ENCODE measurements at places on chromosomes 3 and 15.

- no peak for DNase-seq
Observed at GRCh38 chr15:89038146-89038545, 50.1 kb upstream of the ABHD2 start.

GRCh38 chr15:57160823-57161560 is 215.3 kb upstream of the CGNL1 start:
- DNase-seq, result no peak

GRCh38 chr3:172159962-172160538 is 120.7 kb downstream of the FNDC3B start:
- DNase-seq, result peak; percentile 44

DNA sequence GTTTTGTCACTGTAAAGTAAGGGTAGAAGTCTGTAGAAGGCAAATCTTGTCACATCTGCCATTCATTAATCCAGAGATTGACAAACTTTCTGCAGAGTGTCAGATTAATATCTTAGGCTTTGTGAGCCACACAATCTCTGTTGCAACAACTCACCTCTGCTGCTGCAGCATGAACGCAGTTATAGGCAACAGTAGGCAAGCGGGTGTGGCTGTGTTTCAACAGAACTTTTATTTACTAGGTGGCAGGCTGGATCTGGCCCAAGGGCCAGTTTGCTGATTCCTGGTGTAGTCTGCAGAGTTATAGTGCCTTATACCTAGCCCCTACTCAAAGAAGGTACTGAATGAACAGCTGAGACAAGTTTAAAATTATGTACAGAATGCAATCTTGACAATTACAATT is 396.7 kb downstream of the FOXP1 start:
- DNase-seq, result no peak

DNA sequence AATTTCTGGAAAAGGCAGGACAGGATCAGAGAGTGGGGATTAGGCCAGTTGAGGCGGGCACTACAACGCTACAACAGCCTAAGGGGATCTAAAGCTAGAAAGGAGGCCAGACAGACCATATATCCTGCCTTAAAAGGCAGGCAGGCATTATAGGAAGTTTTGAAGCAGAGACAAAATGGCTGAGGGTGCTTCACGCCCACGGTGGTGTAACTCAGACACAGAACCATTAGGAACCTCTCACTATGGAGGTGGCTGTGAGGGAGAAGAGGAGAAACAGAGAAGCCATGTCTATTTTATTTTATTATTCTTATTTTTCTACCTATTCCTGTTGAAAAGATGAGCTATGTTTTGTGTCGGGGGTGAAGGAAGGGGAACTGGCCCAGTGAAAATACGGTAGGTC is 2.1 kb upstream of the USP4 start:
- no peak for DNase-seq

- DNase-seq, result no peak
Observed at GRCh38 chr3:176633511-176633910, 563.8 kb downstream of the TBL1XR1 start.

DNA sequence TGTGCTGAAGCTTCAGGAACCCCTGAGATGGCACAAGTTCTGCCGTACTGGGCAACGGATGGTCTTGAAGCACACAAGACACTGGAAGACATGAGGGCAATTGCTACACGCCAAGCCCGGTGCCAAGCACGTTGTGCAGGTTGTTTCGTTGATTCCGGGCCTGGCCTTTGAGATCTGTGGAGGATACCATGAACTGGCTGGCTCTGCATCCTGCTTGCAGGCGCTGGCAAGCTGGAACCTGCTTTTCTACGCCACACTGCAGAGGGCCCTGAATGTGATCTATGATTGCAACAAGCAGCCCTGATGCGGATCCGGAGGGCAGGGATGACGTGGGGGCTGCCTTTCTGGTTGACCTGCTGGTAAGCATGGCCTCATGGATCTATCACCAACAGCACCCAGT is 262.5 kb upstream of the ATP10A start:
- no peak for DNase-seq

DNA sequence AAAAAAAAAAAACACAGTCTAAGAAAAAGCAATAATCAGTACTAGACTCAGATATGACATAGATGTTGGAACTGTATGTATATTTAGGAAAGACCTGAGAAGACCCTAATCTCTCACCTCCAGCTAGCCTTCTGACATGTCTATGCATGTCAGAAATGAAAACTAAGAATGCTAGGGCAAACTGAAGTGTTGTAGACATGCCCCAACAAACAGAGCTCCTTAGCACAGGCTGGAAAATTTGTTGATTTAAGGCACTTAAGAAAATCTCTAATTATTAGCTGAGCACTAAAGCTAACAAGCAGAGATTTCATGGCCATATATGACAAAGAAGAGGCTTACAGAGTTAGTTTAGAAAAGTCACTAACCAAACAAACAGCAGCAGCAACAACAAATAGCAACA is 45.5 kb upstream of the PRSS50 start:
- DNase-seq, result no peak

GRCh38 chr3:152858170-152858800 is 23.4 kb downstream of the P2RY1 start:
- no peak for DNase-seq

DNA sequence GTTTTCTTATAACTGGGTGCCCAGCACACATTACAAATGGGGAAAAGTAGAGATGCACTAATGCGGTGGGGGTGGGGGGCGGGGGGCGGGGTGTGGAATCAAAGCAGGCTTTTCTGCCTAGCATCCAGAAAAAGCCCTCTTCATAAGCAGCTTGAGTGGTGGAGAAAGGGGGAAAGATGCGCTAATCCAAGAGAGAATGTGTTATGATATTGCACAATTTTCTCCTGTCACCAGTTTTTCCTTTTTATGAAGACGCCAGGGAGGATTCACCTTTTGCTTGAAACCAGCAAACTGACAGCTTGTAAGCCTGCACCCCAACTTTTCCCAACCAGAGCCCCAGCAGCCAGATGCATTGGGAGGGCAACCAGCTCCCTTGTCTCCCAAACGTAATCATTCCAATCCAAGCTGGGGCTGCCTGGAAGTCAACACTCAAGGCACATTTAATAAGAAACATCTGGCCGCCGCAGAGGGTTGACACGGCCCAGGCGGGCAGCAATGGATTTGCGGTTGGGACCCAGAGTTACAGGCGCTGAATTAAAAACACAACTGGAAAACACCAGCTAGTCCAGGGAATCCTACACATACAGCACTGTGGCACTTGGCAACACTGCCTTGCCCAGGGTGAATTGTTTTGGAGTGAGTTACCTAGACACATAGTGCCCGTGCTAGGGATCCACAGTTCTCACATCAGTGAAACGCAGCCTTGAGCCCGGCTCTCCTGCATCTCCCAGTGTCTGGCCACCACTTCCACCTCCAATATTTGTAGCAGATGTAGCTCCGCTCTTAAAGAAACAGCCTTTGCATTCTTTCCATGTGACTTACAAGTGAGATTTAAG is 218.5 kb upstream of the PRICKLE2 start:
- no peak for DNase-seq

DNA sequence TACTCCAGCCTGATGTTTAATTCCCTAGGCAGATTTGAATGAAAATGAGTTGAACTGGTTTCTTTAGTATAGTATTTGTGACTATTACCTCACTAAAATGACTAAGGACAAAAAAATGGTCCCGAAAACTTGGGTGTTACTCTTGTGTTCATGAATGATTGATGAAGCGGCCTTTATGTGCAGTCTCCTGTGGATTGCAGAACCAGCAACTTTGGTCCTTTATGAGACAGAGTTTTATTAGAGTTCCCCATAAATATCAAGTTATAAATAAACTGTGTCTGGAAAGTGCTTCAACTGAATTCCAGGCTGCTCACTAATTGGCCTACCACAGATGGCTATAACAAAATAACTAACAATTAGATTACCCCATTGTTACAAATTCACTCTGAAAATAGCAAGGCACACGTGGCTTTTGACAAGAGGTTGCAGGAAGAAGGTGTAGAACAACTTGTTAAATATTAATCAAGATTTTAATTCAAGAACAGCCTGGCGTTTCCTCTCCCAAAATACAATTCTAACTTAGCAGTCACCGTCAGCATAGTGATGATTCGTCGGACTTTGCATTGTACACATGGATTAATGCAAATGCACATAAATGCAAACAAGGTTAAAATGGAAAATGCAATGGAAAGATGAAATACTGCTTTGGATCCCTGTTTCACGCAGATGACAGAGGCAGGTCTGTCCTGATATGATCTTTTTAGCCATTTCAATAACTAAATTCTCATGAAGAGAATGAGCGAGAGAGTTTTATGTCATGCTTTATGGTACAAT is 567.3 kb upstream of the ZNF717 start:
- no peak for DNase-seq

GRCh38 chr3:15805756-15806266 is 8.0 kb upstream of the ANKRD28 start:
- no peak for DNase-seq

DNA sequence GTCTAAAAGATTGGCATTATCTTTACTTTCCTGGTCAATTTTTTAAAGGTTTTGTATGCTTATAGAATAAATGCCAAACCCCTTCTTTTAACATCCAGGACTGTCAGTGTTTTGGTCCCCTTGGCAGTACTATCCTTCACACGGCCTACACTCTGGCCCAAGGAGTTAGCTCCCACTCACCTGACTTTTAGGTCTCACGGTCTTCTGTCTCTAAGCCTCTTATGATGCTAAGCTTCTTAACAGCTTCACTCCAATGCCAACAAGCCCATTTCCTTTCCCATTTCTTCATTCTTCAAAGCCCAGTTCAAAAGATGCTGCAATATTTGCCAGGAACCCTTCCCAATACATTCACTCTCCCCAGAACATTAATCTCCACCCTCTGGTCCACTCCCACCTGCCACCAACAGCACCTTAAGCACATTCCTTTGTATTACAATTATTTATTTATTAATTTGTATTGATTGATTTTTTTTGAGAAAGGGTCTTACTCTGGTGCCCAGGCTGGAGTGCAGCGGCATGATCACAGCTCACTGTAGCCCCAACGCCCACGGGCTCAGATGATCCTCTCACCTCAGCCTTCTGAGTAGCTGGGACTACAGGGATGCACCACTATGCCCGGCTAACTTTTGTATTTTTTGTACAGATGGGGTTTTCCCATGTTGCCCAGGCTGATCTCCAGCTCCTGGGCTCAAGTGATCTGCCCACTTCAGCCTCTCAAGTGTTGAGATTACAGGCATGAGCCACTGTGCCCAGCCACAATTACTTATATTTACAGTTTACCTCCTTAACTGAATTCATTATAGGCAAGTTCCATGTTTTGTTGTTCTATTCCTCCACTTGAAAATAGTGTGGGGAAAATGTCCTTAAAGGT is 27.8 kb downstream of the IFT80 start:
- no peak for DNase-seq

DNA sequence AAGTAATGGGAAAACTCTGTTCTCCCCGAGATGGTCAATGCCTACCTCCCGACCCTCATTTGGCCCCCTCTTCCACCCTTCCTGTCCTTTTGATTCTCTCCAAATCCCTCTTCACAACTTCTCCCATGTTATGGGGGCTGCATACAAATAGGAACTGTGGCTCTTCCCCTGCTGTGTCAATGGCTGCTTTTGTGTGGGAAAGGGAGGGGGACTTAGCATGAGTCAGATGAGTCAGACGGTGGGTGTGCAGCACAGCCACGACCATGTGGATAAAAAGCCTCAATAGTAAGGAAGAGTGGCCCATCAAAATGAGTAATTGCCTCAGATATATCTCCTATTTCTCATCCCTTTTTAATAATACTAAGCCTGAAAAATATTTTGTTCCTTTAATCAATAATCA is 31.9 kb downstream of the SPATA16 start:
- DNase-seq, result peak; percentile 48

GRCh38 chr3:126746395-126747177 is 42.5 kb downstream of the CHCHD6 start:
- DNase-seq, result no peak

DNA sequence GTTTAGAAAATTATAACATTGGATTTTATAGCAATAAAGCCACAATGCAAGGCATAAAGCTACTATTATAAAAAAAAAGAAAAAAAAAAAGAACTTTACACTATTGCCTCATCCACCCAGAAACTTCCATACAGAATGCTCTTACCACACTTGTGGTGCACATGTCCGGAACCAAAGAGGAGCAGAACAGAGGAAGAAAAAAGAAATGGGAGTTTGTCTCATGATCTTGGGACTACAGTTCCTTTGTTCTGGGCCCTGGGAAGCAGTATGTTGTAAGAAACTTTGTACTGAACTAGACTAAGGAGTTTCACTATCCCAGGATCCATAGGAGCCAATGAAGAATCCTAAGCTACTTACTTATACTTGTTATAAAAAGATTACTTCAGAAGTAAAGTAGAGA is 36.1 kb downstream of the FMN1 start:
- DNase-seq, result peak; percentile 51

DNA sequence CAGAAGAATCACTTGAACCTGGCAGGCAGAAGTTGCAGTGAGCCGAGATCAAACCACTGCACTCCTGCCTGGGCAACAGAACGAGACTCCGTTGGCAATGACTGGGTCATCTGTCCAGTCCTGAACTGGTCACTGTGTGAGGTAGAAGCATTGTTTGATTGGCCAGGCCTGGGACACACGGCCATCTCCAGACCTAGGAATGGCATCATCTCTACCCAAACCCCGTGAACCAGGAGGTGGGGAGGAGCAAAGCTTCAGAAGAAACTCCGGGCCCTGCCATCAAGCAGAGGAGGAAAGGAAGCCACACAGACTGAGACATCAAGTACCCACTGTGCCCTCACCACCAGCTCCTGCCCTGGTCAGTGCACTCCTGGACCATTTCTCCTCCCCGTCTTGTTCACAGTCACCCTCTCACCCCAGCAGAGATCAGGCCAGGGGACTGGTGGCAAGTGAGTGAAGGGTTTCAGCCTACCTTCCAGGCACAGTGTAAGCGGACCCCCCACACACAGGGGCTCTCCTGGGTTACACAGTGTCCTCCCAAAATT is 31.6 kb downstream of the GOLGA6L2 start:
- DNase-seq, result no peak

- DNase-seq, result no peak
Observed at GRCh38 chr3:108136561-108137459, 46.0 kb upstream of the CD47 start.

GRCh38 chr3:46024131-46024530 is 3.2 kb downstream of the XCR1 start:
- no peak for DNase-seq

GRCh38 chr3:126133606-126134005 is 46.8 kb downstream of the ALDH1L1 start:
- no peak for DNase-seq

DNA sequence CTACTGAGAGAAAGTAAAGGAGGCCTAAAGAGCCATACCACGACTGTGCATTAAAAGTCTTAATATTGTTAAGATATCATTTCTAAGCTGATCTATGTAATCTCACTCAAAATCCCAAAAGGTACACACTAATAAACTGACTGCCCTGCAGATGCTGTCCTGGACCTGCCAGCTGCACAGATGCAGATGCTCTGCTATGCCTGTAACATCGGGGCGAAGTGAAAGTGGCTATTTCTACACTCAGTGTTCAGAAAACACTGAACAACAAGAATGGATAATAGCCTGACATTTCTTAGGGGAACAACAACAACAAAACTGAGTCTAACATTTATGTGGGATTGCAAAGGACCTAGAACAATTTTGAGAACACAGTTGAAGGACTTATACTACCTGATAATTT is 31.9 kb downstream of the RAD18 start:
- peak; percentile 46 for DNase-seq
